ENCODE measurements at places on chromosomes 3 and 15. TPM values are rescaled to one million over a fixed set of nuclear protein-coding genes. Genes with fewer than 3 reads are reported as not detected.

CLCN2 gene
- total RNA-seq = 2.8 TPM

CLDN11 gene
- 277 TPM for total RNA-seq

LIPC gene
- total RNA-seq = 0.09 TPM

FETUB gene
- total RNA-seq = not detected

CACNA2D3 gene
- total RNA-seq = not detected

RARB gene
- 51.6 TPM for total RNA-seq

UROC1 gene
- total RNA-seq = not detected

CFAP161 gene
- 0.63 TPM for total RNA-seq

C3orf70 gene
- total RNA-seq = 0.90 TPM

CCDC54 gene
- not detected for total RNA-seq

RASGRP1 gene
- 0.85 TPM for total RNA-seq

DCLK3 gene
- not detected for total RNA-seq

POTEB3 gene
- not detected for total RNA-seq

B2M gene
- total RNA-seq = 1,840 TPM

LRTM1 gene
- not detected for total RNA-seq

C3orf20 gene
- total RNA-seq = under 0.01 TPM

LMAN1L gene
- total RNA-seq = not detected

GOLGA8S gene
- 0.09 TPM for total RNA-seq

TGM5 gene
- total RNA-seq = not detected

MYRIP gene
- total RNA-seq = 5.5 TPM

VPS39 gene
- 29.4 TPM for total RNA-seq

CGNL1 gene
- total RNA-seq = 20.9 TPM

SCAMP5 gene
- 1.9 TPM for total RNA-seq
